NCI-H1417 (cell line): ENCODE measurements at places on chromosomes 11 and 22.

GRCh38 chr11:71144010-71144409, 108.4 kb downstream of the SHANK2 start:
- DNase-seq, result no peak

GRCh38 chr22:30681831-30682230, 12.8 kb upstream of the OSBP2 start:
- DNase-seq, result no peak

- no peak for DNase-seq
These were observed 10.6 kb downstream of the TENM4 start for GRCh38 chr11:79430280-79430679.

GRCh38 chr22:49881856-49882255, 28.2 kb downstream of the ZBED4 start:
- no peak for DNase-seq

GRCh38 chr22:17931400-17931825, 92.9 kb downstream of the MICAL3 start:
- no peak for DNase-seq

DNA sequence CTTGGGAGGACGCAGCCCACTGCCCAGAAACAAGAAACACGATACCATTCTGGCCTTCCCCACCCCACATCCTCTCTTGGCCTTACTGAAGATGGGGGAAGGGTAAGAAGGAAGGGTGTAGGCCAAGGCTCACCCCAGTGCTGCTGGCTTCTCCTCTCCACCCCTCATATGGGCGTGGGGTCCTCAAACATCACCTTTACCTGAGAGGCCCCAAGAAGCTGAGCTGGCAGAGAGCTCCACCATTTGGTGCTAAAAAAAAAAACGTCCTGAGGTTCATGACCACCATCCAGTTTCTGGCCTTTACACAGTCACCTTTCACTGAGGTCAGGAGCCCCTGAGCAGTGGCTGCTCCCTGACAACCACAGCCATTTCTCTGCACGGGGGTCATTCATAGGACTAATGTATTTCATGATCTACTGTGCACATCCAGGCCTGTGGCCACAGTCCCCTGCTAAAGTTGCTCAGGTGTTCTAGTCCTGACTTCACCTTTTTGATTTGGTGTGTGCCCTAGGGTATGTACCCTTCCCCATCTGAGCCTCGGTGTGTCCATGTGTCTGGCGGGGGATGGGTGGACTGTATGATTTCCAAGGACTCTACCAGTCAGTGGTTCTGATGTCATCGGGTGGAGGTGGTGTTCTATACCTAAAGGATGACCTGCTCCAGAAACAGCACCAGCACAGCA, 15.1 kb downstream of the RHOG start:
- DNase-seq, result no peak

DNA sequence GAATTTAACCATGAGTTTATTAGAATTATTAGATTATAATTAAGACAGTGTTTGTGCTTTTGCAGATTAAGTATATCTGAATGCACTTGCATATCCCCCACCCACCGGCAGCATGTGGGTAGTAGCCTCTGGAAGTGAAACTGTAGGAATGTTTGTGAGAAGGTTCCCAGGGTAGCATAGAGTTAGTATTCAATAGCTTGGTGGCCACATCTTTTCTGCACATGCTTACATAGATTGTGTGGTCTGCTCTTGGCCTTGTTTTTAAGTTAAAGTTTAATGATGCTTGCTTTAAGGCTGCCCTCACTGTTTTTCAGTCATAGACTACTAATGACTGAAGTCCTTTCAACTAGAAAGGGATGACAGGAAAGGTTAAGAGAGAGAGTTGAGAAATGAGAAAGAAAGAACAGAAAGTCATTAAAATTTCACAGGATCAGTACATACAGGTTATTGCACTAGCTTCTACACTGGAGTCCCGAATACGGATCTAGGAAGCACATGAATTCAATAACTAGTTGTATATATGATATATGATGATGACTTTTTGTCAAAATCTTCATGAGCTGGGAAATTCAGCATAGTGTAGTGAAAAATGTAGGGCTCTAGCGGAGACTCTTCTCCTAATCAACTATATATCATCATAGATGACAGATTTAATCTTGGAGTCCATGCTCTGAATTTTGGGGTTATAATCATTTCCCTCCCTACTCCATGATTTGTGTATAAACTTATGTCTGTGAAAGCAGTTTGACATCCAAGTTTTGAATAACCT, 137.1 kb downstream of the ARHGAP42 start:
- no peak for DNase-seq

- no peak for DNase-seq
These were observed 46.4 kb downstream of the MCM5 start for GRCh38 chr22:35446365-35446764.

GRCh38 chr22:42500161-42500835, 19.3 kb downstream of the RRP7A start:
- DNase-seq, result peak; percentile 22

GRCh38 chr11:83641511-83641910, 355.3 kb upstream of the CCDC90B start:
- no peak for DNase-seq

GRCh38 chr22:23831261-23831660, 7.5 kb downstream of the DERL3 start:
- no peak for DNase-seq

GRCh38 chr22:48960576-48960975, 867.1 kb downstream of the BRD1 start:
- no peak for DNase-seq

DNA sequence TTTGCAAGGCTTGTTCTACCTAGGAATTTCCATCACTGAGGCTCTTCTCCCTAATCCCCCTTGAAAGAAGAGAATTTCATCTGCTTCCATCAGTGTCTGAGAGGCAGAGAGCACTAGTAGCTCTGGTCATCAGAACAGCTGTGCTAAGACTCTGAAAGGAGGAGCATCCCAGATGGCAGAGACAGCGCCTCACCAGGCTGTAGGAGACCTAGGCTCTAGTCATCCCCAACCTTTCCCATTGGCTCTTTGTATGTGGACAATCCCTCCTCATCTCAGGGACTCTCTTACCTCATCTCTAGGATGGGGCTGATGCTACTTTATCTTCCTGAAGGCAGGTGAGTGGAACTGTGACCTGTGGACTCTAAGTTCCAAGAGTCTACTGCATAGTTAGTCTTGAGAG, 8.8 kb upstream of the OR9I1 start:
- DNase-seq, result no peak

GRCh38 chr11:86551288-86552092, 120.9 kb downstream of the ME3 start:
- DNase-seq, result no peak

- no peak for DNase-seq
These were observed 164.5 kb downstream of the LUZP2 start for GRCh38 chr11:24661331-24661730.

- DNase-seq, result no peak
These were observed 23.5 kb downstream of the UBE2L3 start for GRCh38 chr22:21590809-21591641.

DNA sequence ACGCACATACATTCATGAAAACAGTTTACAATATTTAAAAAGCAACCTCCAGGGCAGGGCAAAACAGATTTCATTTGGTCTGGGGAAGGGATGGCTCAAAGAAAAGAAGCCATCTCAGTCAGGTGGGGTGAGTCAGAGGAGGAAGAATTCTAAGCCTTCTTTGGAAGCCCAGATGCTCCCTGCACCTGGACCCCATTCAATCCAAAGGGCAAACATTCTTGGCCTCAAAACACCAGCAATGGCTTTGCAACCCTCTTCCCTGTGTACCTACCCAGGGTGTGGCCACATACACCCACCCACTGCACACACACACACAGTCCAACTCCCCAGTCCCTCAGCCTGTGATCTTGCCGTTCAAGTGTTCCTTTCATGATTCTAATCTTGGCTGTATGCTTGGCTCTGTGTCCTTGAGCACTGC, 2.0 kb downstream of the KCNE3 start:
- no peak for DNase-seq

DNA sequence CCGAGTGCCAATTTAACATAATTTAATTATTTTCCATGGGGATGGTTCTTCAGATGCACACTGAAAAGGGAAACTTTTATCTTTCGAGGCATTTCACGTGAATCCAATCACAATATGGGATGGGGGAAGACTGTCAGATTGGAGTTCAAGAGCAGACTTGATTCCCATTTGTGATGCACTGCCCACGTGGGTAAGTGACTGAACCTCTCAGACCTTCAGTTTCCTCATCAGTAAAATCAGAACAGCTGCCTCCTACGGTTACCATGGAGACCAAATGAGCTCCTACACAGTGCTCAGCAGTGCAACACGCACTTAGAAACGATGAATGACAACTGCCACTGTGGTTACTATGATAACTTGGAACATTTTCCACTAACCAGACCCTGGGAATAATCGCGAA, 21.7 kb downstream of the KIAA0930 start:
- DNase-seq, result no peak

DNA sequence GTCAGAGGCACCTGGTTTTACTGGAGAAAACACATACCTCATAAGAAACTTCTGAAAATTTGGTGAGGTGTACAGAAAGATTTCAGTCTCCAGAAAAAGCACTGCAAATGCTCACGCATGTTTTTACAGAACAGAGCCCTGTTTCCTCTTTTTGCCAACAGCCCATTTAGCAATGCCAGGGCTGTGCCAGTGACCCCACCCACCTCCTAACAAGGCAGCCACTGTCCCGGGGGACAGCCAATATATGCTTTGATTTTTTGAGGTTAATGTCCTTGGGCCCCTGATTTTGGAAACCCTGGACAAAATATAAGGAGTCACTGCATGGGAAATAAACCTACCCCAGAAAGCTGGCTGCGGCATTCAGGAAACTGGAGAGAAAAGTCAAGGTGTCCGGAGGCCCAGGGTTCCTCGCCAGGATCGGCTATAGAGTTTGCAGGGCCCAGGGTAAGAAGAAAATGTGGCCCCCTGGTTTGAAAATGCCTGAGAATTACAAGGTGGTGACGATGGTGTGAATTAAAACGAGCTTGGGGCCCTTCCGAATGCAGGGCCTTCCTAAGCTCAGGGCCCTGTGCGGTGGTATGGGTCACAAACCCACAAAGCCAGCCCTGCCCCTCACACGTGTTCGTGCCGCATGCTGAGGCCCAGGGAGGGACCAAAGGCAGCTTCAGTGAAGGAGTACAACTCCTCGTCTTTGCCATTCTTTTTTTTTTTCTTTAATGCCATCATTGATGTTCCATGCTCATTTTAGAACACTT, 71.1 kb upstream of the WNT7B start:
- DNase-seq, result no peak

- DNase-seq, result no peak
These were observed 977.7 kb downstream of the JRKL start for GRCh38 chr11:97367406-97368083.

GRCh38 chr22:46857142-46857884, 94.9 kb downstream of the TBC1D22A start:
- no peak for DNase-seq

- DNase-seq, result no peak
These were observed 13.5 kb downstream of the OAF start for GRCh38 chr11:120224361-120224760.

DNA sequence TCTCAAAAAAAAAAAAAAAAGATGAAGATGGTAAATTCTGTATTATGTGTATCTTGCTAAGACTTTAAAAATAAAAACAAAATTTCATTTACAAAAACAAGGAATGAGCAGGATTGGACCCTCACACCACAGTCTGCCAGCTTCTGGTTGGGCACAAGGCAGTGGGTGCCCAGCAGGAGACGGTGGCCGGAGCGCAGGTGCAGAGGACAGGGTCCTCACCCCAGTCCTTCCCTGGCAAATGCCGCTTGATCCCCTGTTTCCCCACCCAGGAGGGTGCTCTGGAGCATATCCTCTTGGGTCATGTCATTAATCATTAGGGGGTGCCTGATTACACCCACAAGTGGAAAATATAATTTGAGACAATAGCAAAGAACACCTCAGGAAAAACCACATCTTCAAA, 31.2 kb downstream of the SHANK2 start:
- DNase-seq, result no peak

DNA sequence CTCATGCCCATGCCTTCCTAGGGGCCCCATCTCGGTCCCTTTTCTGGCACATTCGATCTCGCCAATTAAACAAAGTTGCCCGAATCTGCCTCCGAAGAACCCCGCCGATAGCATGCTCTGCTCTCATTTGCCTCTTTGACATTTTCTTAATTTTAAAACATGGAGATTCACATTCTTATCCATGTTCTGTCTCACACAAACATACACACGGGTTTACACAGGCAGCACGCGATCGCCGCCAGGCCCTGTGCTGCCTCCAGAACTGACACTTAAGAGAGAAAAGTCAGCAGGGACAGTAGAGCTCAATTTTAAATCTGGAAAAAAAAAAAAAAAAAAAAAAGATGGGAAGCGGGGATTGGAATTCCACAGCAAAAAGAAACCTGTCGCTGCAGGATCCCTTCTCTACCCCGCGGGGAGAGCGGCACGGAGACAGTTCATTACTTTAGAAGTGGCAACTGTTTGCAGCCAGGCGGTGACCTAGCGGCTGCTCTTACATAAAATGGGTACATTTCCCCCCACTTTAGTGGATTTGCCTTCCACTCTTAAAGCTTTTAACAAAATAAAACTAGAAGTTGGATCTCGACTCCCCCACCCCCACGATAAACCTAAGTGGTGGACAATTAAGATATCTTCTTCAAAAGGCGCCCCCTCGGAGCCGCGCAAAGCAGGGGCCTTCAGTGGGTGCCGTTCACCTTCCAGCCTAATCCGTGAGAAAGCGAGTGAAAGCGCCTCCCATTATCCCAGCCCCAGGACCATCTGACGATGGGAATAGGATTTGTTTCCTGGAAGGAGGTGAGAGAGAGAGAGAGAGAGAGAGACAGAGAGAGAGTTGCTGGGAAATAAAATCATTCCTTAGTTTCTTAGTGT, 13.7 kb downstream of the PAX6 start:
- no peak for DNase-seq

- no peak for DNase-seq
These were observed 41.4 kb downstream of the RIC3 start for GRCh38 chr11:8127447-8127846.

DNA sequence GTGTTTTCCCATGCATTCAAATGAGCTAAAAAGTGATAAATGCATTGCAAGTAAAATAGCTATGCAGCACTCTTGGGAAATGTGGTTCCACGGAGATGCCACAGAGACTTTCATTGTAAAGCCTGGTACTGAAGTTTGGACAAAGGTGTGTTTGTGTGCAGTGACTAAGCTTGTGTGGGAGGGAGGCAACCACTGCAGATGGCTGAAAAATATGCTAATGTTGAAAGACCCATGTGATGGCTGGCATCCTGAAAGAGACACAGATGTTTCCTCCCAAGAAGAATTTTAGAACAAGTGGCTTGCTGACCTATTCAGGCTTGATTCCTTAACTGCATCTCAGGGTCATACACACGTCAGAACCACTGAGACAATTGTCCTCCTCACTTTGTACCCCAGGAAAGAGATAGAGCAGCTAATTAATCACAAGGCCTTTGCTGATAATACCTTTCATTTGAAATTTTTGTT, 73.8 kb downstream of the FAM76B start:
- DNase-seq, result no peak

DNA sequence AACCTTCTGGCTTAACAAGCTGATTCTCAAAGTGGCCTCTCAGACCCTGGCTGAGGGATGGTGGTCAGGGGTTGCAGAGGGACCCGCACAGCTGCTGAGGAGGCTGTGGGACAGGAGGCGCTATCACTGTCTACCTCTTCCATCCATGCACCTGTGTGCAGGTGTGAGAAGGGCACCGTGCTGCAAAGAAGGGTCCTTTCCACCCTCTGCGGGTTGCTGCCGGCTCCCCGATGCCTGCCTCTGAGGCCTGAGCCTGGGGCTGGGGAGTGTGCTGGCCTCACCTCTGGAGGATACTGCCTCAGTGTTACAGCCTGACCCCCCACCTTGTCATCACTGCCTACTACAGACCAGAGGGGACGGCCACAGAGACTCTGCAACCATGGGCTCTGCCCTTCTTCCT, 66.1 kb upstream of the B3GAT1 start:
- no peak for DNase-seq
